ENCODE measurements at places on chromosomes 1 and 21. TPM values are rescaled to one million over a fixed set of nuclear protein-coding genes. Genes with fewer than 3 reads are reported as not detected.

S100A14 gene
- 70.1 TPM for total RNA-seq

AQP10 gene
- not detected for total RNA-seq

GSTM1 gene
- total RNA-seq: 33.8 TPM

MRPL39 gene
- 28.2 TPM for total RNA-seq

WNT2B gene
- total RNA-seq: 6.0 TPM

HUNK gene
- total RNA-seq: 2.0 TPM

NID1 gene
- 60.3 TPM for total RNA-seq

SPATA6 gene
- 34.7 TPM for total RNA-seq

ADAM30 gene
- total RNA-seq: not detected

TSNAX gene
- 26.9 TPM for total RNA-seq

DENND2C gene
- total RNA-seq: 5.9 TPM

- H3K4me1 ChIP-seq: no peaks in the 10 kb centered on the region
- no peak overlapping the region for H3K4me3 ChIP-seq
- no peak overlapping the region for H3K27ac ChIP-seq
- DNase-seq: no peak
- no peaks in the 10 kb centered on the region for H3K36me3 ChIP-seq
- H3K27me3 ChIP-seq: no peaks in the 10 kb centered on the region
These were observed 18.1 kb downstream of the B3GALT5 start for GRCh38 chr21:39630827-39631226.

GRCh38 chr21:29656504-29657239, 283.1 kb downstream of the GRIK1 start:
- no peaks in the 10 kb centered on the region for H3K36me3 ChIP-seq
- no peak for DNase-seq
- H3K27me3 ChIP-seq: no peaks in the 10 kb centered on the region
- H3K27ac ChIP-seq: no peak overlapping the region
- no peak overlapping the region for H3K4me3 ChIP-seq
- H3K4me1 ChIP-seq: no peaks in the 10 kb centered on the region

- no peak overlapping the region for H3K27ac ChIP-seq
- H3K4me1 ChIP-seq: no peaks in the 10 kb centered on the region
- H3K36me3 ChIP-seq: no peaks in the 10 kb centered on the region
- H3K4me3 ChIP-seq: no peak overlapping the region
- no peak for DNase-seq
- no peaks in the 10 kb centered on the region for H3K27me3 ChIP-seq
These were observed 99.5 kb downstream of the NEGR1 start for GRCh38 chr1:72182859-72183258.

- no peaks in the 10 kb centered on the region for H3K4me1 ChIP-seq
- no peaks in the 10 kb centered on the region for H3K36me3 ChIP-seq
- no peaks in the 10 kb centered on the region for H3K27me3 ChIP-seq
- no peak overlapping the region for H3K27ac ChIP-seq
- DNase-seq: no peak
These were observed 17.1 kb upstream of the MPZL1 start for GRCh38 chr1:167704715-167705114.

DNA sequence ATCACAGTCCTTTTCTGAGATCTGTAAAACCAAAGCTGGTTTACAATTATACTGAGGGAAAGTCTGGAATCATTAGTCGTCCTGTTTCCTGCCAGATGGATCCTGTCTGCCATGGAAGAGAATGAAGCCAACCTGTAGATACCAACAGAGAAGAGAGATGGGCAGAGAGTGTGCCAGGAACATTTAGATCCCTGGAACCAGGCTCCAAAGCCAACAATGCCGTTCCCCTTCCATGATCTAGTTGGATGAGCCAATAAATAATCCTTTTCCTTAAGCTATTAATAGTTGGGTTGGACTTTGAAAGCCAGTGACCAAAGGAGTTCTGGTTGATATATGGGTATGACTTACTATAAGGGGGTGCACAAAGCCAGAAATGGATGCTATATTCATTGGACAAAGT, 15.0 kb downstream of the CAPN8 start:
- H3K4me1 ChIP-seq: no peaks in the 10 kb centered on the region
- H3K27me3 ChIP-seq: no peaks in the 10 kb centered on the region
- DNase-seq: no peak
- H3K36me3 ChIP-seq: no peaks in the 10 kb centered on the region
- H3K27ac ChIP-seq: no peak overlapping the region
- H3K4me3 ChIP-seq: no peak overlapping the region

GRCh38 chr1:200372095-200372884, 37.5 kb downstream of the ZNF281 start:
- peak overlapping the region; percentile 12 for H3K27ac ChIP-seq
- H3K4me1 ChIP-seq: no peaks in the 10 kb centered on the region
- DNase-seq: no peak
- no peaks in the 10 kb centered on the region for H3K36me3 ChIP-seq

GRCh38 chr1:25809283-25809926, 9.4 kb downstream of the SELENON start:
- H3K36me3 ChIP-seq: no peaks in the 10 kb centered on the region
- no peaks in the 10 kb centered on the region for H3K27me3 ChIP-seq
- peaks cover 16% of the 10 kb centered on the region for H3K4me1 ChIP-seq
- no peak for DNase-seq
- no peak overlapping the region for H3K4me3 ChIP-seq

DNA sequence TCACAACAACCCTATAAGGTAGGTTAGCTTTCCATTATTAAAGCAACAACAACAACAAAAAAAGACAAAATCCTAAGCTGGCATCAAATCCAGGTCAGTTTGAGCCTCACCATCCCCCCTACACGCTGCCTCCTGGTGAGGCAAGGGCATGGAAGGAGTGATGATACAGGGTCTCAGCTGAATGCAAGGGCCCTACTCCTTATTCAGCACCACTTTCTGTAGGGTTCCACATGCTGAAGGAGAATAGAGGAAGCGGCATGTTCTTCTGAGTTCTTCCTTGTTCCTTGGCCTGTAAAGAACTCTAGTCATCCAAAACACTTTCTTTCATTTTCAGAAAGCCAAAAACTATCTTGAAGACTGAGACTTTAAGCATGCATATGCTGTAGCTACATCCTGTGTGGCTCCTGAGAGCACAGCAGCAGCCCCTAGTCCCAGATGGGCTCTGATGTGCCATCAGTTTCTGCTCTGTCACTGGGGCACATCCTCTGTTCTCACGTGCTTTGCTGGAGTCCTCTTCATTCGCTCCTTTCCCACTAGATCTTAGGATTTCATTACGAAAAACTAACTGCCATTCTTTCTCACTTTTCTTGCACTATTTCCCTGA, 6.2 kb downstream of the ILDR2 start:
- no peaks in the 10 kb centered on the region for H3K36me3 ChIP-seq
- no peak for DNase-seq
- no peaks in the 10 kb centered on the region for H3K4me1 ChIP-seq
- peaks cover 19% of the 10 kb centered on the region for H3K27me3 ChIP-seq

DNA sequence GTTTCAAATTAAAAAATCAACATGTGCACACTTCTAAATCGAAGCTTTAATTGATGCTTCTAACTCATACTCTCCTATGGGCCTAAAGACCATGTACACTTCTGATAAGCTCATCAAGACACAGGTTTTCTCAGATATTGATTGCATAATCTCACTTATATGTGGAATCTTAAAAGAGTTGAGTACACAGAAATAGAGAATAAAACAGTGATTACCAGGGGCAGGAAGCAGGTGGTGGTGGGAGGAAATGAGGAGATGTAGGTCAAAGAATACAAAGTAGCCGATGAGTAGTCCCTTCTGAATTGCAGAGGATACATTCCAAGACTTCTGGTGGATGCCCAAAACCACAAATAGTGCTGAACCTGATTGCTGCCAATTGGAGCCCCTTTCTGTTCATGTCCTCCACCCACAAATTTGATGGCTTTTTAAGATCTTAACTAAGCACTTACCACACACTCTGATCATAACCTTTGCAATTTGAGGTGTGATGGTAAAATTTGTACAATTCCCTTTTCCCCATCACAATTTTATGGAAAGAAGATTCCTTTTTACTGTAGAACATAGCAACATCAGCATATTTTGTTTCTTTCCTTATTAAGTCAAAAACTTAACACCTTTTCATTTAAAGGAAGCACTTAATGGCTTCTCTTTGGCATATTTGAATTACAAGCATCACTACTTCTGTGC, 3.3 kb upstream of the CD1B start:
- DNase-seq: no peak
- H3K27ac ChIP-seq: no peak overlapping the region
- H3K36me3 ChIP-seq: no peaks in the 10 kb centered on the region
- H3K4me1 ChIP-seq: no peaks in the 10 kb centered on the region
- H3K27me3 ChIP-seq: no peaks in the 10 kb centered on the region

- H3K27ac ChIP-seq: peak overlapping the region; percentile 36
- H3K36me3 ChIP-seq: no peaks in the 10 kb centered on the region
- H3K4me3 ChIP-seq: no peak overlapping the region
- DNase-seq: no peak
These were observed 5.6 kb downstream of the AMIGO1 start for GRCh38 chr1:109503935-109504334.

DNA sequence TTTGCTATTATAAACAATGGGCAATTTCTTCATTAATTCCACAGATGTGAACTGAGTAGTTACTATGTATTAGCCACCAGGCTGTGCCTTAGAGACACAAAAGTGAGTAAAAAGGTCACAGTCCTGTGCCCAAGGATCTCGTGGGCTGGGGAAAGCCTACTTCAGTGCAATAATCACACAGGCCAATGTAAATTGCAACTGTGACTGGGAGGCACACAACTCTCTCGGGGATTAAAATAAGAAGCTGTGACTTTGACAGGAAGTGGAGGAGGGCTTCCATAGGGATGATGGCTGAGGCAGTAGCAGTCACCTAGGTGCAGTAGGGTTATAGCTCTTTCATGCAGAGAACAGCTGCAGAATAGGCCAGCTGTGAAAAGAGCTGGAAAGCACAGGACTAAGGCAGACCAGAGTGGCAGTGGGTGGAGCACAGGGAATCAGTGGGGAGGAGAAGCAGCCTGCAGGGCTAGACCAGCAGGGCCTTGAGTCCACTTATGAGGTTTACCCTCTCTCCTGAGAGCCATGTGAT, 121.9 kb downstream of the MAB21L3 start:
- no peaks in the 10 kb centered on the region for H3K27me3 ChIP-seq
- no peaks in the 10 kb centered on the region for H3K4me1 ChIP-seq
- H3K4me3 ChIP-seq: no peak overlapping the region

- no peak overlapping the region for H3K27ac ChIP-seq
- no peaks in the 10 kb centered on the region for H3K27me3 ChIP-seq
- H3K36me3 ChIP-seq: peaks cover 4% of the 10 kb centered on the region
- no peak overlapping the region for H3K4me3 ChIP-seq
- no peak for DNase-seq
These were observed 15.3 kb downstream of the DFFB start for GRCh38 chr1:3872546-3872945.

DNA sequence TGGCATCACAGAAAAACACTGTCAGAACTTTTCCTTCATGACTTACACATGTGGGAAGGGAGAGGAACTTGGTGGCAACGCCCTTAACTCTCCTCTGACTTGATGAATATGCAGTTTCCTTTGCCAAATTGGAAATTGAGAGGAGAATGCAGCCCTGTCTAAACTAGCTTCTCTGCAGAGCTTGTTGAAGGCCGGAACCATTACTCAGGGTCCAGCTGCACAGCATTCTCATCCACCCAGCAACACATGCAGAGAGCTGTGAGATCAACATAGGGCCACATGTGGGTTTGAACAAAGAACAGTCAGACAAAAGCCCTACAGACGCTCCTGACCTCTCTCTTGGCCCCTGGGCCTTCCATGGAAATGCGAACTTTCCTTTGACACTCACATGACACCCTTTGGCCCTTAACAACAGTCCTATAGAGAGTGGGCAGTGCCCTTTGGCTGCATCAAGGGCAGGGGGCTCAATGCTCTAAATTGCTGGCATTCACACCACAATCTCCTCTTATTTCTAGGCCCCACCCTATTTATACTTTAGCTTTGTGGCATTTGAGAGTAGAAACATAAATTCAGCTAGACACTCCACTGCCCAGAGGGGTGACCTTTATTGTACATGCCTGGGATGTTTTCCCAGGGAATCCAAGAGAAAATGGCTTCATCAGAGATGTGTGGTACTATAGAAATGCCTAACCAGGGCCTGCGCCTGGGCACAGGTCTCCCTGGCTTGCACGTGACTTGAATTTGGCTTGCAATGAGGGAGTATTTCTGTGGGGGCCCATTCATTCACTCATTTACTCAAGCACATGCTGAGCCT, 64.4 kb downstream of the CDC7 start:
- no peak overlapping the region for H3K4me3 ChIP-seq
- H3K36me3 ChIP-seq: no peaks in the 10 kb centered on the region
- no peaks in the 10 kb centered on the region for H3K27me3 ChIP-seq

GRCh38 chr1:64161357-64161941, 42.0 kb upstream of the UBE2U start:
- no peaks in the 10 kb centered on the region for H3K4me1 ChIP-seq
- peak; percentile 29 for DNase-seq
- H3K27me3 ChIP-seq: no peaks in the 10 kb centered on the region
- H3K4me3 ChIP-seq: no peak overlapping the region

- no peak overlapping the region for H3K4me3 ChIP-seq
- no peak overlapping the region for H3K27ac ChIP-seq
- no peak for DNase-seq
- H3K4me1 ChIP-seq: no peaks in the 10 kb centered on the region
- no peaks in the 10 kb centered on the region for H3K36me3 ChIP-seq
- H3K27me3 ChIP-seq: no peaks in the 10 kb centered on the region
These were observed 475.4 kb upstream of the NR5A2 start for GRCh38 chr1:199551967-199552565.

- no peaks in the 10 kb centered on the region for H3K27me3 ChIP-seq
- H3K27ac ChIP-seq: no peak overlapping the region
- H3K36me3 ChIP-seq: peaks cover 9% of the 10 kb centered on the region
- H3K4me3 ChIP-seq: no peak overlapping the region
- peaks cover 4% of the 10 kb centered on the region for H3K4me1 ChIP-seq
These were observed 14.4 kb downstream of the SDCCAG8 start for GRCh38 chr1:243270097-243270864.

GRCh38 chr1:11541236-11541635, 62.3 kb downstream of the DISP3 start:
- DNase-seq: no peak
- H3K36me3 ChIP-seq: no peaks in the 10 kb centered on the region
- H3K27ac ChIP-seq: no peak overlapping the region
- H3K4me3 ChIP-seq: no peak overlapping the region
- H3K27me3 ChIP-seq: no peaks in the 10 kb centered on the region
- no peaks in the 10 kb centered on the region for H3K4me1 ChIP-seq

- no peaks in the 10 kb centered on the region for H3K27me3 ChIP-seq
- H3K4me1 ChIP-seq: peaks cover 21% of the 10 kb centered on the region
- H3K4me3 ChIP-seq: no peak overlapping the region
- peak overlapping the region; percentile 97 for H3K27ac ChIP-seq
- DNase-seq: no peak
These were observed 36.7 kb upstream of the WASF2 start for GRCh38 chr1:27526569-27527222.

GRCh38 chr1:115090540-115090939, 1.2 kb upstream of the TSPAN2 start:
- H3K4me1 ChIP-seq: no peaks in the 10 kb centered on the region
- DNase-seq: no peak
- peak overlapping the region; percentile 62 for H3K27ac ChIP-seq
- peaks cover 4% of the 10 kb centered on the region for H3K27me3 ChIP-seq
- peak overlapping the region; percentile 73 for H3K4me3 ChIP-seq

GRCh38 chr1:170407581-170407980, 124.4 kb upstream of the GORAB start:
- H3K4me3 ChIP-seq: no peak overlapping the region
- no peaks in the 10 kb centered on the region for H3K27me3 ChIP-seq
- H3K27ac ChIP-seq: no peak overlapping the region
- no peaks in the 10 kb centered on the region for H3K36me3 ChIP-seq

Data from breast epithelium (tissue), 4 donors.